Globus pallidus (tissue), 1 donor: ENCODE measurements at places on chromosomes 5 and 9.

- DNase-seq: no peak
These were observed 31.7 kb upstream of the GAS1 start for GRCh38 chr9:86978922-86979474.

DNA sequence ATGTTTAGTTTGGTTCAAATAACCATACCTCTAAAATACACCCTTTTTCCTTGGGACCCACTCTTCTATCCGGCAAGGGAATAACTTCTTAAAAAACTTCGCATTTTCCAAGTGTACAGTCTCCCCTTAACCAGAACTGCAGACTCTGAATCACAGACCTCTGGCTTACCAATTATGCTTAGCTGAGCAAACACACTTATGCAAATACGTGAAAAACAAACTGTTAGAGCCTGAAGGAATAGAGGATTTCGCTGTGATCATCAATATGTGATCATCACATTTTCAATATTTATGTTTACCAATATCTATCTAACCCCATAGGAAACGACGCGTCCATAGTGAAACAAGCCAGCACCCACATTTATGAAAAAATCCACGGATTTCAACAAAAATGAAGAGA is 1.3 kb downstream of the LPAR1 start:
- peak; percentile 46 for DNase-seq

DNA sequence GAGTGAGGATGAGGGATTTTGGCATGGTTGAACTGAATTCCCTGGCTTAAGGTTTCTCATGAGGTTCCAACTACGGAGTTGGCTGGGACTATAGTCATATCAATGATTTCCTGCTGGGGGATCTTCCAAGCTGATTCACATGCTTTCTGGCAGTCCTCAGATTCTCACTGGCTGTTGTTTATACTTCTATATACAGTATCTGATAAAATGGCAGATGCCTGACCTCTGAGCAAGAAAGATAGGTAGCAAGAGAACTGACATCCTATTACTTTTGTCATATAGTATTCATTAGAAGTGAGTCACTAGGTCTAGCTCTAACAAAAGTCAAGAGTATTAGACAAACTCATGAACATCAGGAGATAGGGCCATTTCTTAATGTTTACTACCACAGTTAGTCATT is 440.9 kb upstream of the EDIL3 start:
- no peak for DNase-seq

GRCh38 chr5:126410623-126411022 is 12.6 kb upstream of the GRAMD2B start:
- DNase-seq: no peak

- no peak for DNase-seq
These were observed 72.5 kb upstream of the UBTD2 start for GRCh38 chr5:172356047-172356446.

DNA sequence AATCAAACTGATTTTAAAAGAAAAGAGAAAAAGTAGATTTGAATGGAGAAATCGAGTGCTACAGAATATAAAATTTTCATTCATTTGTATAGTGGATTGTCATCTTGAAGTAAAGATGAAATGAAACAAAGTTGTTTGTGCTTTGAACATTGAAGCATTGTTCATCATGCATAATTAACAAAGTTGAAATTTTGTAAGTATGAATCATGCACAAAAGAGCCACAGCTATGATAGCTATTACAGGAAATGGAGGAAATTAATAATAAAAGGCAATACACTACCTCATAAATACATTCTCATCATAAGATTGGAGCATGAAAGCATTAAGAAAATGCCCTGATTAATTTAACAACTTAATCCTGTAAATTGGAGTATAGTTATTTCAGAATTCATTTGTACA is 153.4 kb upstream of the TLX3 start:
- DNase-seq: no peak

DNA sequence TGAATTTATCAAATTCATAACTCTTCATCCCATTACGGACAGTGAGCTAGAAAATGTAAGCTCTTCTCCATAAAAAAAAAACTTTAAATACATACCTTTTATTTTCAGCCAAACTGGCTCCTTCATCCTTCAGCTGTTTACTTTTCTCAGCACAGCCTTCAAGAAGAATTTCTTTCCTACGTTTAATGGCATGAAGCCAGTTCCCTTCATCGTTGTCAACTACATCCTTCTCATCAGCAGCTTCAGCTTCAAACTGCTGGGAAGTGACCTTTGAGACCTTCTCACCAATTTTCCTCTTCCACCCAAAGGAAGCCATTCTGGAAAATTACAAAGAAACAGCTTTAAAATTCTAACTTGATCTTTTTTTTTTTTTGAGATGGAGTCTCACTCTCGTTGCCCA is 9.1 kb downstream of the TTC33 start:
- no peak for DNase-seq

DNA sequence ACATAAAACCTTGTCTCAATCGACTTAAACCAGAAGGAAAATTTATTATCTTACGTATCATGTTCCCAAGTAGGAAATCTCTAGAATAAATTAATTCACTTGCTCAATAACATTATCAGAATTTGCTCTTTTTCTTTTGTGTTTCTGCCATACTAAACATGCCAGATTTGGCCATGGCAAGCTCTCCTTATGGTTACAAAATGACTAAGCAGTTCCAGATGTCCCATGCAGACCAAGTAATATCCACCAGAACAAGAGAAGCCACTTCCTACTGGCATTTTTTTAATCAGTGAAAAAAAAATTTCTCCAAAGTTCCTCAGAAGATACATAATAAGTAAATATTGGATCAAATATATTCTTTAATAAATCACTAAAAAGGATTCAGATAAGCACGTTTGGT is 25.2 kb upstream of the ADAMTS6 start:
- DNase-seq: no peak

DNA sequence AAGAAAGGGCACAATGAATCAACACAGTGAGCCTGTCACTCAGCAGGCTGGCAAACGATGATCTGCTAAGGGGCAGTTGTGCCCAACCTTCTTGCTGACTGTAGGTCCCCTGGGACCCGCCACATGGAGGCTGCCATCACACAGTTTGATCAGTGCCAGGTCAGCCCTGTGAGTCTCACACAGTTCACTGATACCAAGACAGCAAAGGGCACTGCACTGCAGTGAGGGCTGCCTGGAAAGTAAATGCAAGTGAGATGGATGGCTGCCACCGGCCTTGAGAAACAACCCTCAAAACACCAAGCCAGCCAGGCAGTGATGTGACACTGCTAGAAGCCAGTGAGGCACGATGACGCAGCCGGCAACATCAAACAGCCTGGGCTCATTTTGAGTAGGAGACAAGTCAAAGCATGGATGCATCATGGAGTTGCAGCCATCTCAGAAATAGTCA is 30.3 kb downstream of the FOXD1 start:
- no peak for DNase-seq

DNA sequence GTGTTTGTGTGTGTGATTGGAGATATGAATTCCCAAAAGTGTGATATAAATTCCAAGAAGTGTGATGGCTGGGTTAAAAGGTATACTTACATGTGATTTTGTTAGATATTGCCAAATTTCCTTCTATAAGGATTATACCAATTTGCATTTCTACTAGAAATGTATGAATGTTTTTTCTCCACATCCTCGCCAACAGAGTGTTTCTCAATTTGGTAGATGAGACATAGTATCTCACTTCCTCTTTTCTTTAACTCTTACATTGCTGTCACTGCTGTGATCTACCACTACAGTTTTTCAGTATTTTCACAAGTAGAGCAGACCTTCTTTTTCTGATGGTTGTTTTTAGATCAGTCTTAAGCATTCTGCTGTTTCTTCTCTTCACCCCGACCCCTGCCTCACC is 111.3 kb downstream of the FER start:
- DNase-seq: no peak

- no peak for DNase-seq
These were observed 73.2 kb downstream of the PGM5 start for GRCh38 chr9:68429631-68430030.

DNA sequence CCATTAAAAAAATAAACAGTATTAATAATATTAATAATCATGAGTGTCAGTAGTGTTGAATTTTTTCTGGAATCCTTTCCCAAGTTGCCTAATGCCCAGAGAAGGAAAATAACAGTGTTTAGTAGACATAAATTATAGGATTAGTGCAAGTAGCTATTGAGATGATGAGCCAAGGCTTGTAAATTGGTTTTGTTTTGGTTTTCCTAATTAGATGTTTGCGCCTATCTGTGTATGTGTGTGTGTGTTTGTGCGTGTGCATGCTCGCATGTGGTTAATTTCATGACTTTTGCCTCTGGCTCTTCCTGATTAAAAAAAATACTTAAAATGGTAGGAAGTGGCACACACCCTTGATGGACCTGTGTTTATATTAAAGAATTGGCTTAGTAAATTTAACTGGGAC is 55.4 kb downstream of the FXN start:
- no peak for DNase-seq

- peak; percentile 38 for DNase-seq
These were observed 24.0 kb downstream of the HNRNPK start for GRCh38 chr9:83956086-83956435.

GRCh38 chr5:151770383-151771258 is 1.1 kb upstream of the G3BP1 start:
- peak; percentile 73 for DNase-seq

GRCh38 chr5:92990771-92991170 is 590.2 kb downstream of the NR2F1-AS1 start:
- DNase-seq: no peak

- DNase-seq: no peak
These were observed 35.4 kb downstream of the CXXC5 start for GRCh38 chr5:139683295-139684271.

DNA sequence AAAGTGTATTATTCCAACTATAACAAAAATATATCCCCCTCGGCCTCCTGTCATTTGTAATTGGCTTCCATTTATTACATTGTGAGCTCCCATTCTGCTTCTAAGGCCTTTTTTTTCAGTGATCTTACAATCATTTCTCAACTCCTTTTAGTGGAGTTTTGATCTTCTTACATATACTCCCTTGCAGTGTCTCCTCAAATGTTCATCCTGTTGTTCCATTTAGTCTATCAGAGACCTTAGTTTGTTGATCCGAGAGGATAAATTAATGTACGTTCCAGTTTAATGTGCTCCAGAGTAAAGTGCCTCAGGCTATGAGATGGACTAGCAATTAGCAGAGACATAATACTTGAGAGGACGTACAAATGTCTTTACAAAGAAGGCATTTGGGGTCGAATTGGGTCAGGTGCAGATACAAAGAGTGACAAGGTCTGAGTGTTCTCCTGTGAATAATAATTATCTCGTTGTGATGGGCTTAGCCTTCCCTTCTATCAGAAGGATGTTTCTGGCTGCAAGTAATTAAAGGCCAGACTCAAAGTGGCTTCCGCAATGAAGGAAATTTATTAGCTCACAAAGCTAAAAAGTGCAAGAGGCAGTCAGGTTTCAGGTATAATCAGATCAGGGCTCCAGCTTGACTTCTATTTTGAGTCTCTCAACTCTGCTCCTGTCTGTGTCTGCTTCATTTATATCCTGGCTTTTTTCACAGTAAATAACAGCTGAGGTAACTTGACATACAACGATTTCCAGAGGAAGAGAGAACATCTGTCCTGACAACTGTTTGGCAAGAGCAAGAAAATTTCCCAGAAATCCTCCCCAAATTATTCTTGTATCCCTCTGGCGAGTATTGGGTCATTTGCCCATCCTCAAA is 30.1 kb downstream of the ARRDC3 start:
- no peak for DNase-seq

DNA sequence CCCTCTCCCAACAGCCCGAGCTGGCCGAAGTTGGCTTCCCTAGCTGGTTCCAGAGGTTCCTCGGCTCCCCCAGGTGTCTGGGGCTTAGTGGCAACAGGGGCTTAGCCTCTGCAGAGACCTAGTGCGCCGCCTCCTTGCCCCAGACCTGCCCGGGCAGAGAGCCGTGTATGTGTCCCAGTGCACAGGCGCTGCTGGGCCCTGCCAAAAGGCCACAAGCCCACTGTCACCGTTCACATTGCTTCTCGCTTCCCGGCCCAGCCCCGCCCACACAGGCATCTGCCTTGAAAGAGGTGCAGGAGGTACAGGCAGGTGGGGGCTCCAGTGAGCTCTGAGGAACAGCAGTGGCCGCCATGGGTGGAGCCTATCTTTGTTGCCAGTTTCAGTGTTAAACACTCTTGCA is 2.5 kb upstream of the CACFD1 start:
- no peak for DNase-seq

- DNase-seq: peak; percentile 56
These were observed 255.2 kb downstream of the PDZD2 start for GRCh38 chr5:31894141-31894540.

DNA sequence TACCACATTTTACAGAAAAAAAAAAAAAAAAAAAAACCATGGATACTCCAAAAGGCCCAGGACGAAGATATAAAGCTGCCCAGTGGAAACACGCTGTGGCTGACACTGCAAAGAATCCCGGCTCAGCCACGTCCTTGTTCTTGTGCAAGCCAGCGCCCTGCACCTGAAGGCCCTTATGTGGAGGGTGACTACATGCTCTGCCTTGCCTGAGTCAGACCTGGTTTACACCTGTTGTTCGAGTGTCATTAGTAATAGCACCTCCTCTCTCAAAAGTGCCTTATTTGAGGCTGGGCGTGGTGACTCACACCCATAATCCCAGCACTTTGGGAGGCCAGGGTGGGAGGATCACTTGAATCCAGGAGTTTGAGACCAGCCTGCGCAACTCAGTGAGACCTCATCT is 54.3 kb upstream of the ZSWIM6 start:
- DNase-seq: no peak
